ENCODE measurements at places on chromosomes 6 and 20. TPM values are rescaled to one million over a fixed set of nuclear protein-coding genes. Genes with fewer than 3 reads are reported as not detected.
A peak's percentile ranks its signal among the peaks of the same experiment; 100 is the strongest.

ZNF831 gene
- not detected for total RNA-seq

TTLL9 gene
- total RNA-seq: not detected

TGM2 gene
- total RNA-seq: 152 TPM

DEFB123 gene
- total RNA-seq: not detected

L3MBTL1 gene
- 1.6 TPM for total RNA-seq

DNA sequence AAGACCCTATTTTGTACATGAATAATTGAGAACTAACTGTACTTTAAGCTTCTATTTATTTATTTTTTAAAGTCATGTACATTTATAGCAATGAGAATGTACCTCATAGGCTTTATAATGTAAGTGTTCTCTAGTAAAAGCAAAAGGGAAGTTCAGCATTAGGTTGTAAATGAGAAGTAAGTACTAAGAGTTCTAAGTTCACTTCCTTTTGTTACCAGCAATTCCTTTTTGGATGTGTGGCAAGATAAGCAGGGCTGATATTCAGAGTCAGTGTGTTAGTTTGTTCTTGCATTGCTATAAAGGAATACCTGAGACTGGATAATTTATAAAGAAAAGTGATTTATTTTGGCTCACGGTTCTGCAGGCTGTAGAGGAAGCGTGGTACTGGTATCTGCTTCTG, 54.0 kb upstream of the CCN2 start:
- no peaks in the 10 kb centered on the region for H3K27me3 ChIP-seq
- peaks cover under 1% of the 10 kb centered on the region for H3K4me1 ChIP-seq
- H3K36me3 ChIP-seq: no peaks in the 10 kb centered on the region
- DNase-seq: no peak
- H3K27ac ChIP-seq: no peak overlapping the region

DNA sequence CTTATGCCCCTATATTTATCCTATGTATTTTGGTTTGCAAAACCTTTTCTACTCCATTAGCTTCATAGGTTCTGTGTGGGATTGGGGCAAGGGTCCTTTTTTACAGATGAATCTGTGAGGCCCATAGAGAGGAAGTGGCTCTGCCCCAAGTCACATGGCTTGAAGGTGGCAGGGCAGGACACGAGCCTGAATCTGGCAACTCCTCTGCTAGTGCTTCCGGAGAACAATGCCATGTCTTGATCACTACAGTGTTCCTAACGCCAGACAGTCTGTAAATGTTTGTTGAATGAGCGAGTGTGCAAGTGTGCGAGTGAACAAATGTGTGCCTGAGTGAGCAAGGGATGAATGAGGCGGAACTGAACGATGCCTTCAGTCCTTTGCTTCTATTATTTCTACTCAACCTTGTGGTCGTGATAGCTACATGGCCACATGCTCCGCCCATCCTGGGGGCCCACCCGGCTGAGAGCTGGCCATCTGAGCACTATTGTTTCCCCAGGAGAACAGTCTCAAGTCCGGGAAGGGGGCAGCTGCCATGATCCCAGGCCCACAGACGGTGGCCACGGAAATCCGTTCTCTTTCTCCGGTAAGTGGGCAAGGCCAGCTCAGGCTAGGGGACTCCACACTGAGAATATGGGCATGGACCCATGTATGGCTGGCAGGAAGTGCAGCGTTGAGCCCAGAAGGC, 17.8 kb upstream of the AAR2 start:
- no peaks in the 10 kb centered on the region for H3K4me1 ChIP-seq
- DNase-seq: no peak
- no peak overlapping the region for H3K27ac ChIP-seq

- H3K36me3 ChIP-seq: no peaks in the 10 kb centered on the region
- H3K27me3 ChIP-seq: no peaks in the 10 kb centered on the region
- no peak overlapping the region for H3K27ac ChIP-seq
These were observed 110.3 kb upstream of the BTBD3 start for GRCh38 chr20:11807054-11808048.

- H3K36me3 ChIP-seq: no peaks in the 10 kb centered on the region
- no peaks in the 10 kb centered on the region for H3K27me3 ChIP-seq
- no peak for DNase-seq
- peak overlapping the region; percentile 68 for H3K27ac ChIP-seq
- H3K4me3 ChIP-seq: peak overlapping the region; percentile 53
These were observed 1.4 kb downstream of the FYN start for GRCh38 chr6:111871725-111872400.

GRCh38 chr6:39558591-39559190, 166.5 kb downstream of the KIF6 start:
- no peaks in the 10 kb centered on the region for H3K36me3 ChIP-seq
- H3K27me3 ChIP-seq: no peaks in the 10 kb centered on the region
- H3K4me1 ChIP-seq: no peaks in the 10 kb centered on the region

DNA sequence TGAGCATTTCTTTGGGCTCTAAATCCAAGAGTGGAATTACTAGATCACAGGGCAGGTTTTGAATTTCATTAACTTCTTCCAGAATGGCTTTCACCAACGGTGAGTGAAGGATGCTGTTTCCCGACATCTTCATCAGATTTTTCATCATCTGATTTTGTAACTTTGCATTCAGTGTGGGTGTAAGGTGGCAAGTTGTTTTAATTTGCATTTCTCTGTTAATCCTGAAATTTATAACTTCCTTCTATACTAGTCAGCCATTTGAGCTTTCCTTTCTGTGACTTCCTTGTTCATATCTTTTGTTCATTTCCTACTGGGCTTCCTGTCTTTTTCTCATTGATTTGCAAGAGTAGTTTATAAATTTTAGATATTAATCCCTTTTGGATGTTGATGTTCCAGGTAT, 18.7 kb upstream of the HCK start:
- peaks cover 18% of the 10 kb centered on the region for H3K27me3 ChIP-seq
- H3K4me1 ChIP-seq: no peaks in the 10 kb centered on the region
- no peak overlapping the region for H3K27ac ChIP-seq
- H3K4me3 ChIP-seq: no peak overlapping the region
- DNase-seq: no peak

- H3K27ac ChIP-seq: no peak overlapping the region
- H3K4me1 ChIP-seq: no peaks in the 10 kb centered on the region
- H3K4me3 ChIP-seq: no peak overlapping the region
- no peak for DNase-seq
- no peaks in the 10 kb centered on the region for H3K36me3 ChIP-seq
These were observed 280.6 kb upstream of the RUNX2 start for GRCh38 chr6:45047573-45047972.

DNA sequence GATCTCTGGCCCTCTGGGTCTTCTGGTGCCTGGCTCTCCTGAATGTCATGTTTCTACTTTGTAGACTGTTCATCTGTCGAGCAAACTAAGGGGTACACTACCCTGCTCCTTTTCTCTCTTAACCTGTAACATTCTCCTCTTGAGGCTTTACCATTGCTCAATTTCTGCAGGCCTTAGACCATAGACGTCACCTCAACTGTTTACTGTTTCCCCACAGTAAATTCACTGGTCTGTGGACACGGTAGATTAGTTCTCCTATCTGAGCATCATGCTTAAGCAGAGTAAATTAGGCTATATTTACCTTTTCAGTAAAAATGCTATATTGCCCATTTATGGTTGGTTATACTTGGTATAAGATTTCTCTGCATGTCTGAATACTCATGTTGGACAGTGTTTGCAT, 40.5 kb downstream of the MCM8 start:
- no peaks in the 10 kb centered on the region for H3K4me1 ChIP-seq
- H3K27me3 ChIP-seq: no peaks in the 10 kb centered on the region
- DNase-seq: no peak
- H3K4me3 ChIP-seq: no peak overlapping the region
- no peak overlapping the region for H3K27ac ChIP-seq
- H3K36me3 ChIP-seq: peaks cover 44% of the 10 kb centered on the region

DNA sequence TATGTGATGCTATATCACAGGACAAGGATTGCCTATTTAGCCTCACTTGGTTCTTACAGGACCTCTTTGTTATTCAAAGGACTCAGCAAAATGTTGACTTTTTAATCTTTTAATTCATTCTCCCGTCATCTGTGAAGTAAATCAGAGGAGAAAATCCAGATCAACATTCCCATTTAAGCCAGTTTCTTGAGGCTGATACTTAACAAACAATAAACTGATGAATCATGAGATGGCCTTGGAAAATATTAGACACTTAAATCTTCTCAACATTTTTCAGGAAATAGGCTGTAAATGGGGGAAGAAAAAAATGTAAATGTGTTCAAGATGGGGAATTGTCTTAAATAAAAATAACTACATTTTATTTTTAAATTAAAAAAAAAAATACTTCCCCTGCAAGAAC, 55.9 kb upstream of the UBR2 start:
- no peaks in the 10 kb centered on the region for H3K27me3 ChIP-seq
- no peaks in the 10 kb centered on the region for H3K4me1 ChIP-seq
- H3K36me3 ChIP-seq: no peaks in the 10 kb centered on the region
- DNase-seq: no peak
- H3K27ac ChIP-seq: no peak overlapping the region

GRCh38 chr6:140346428-140346827, 972.0 kb upstream of the CITED2 start:
- no peak overlapping the region for H3K4me3 ChIP-seq
- H3K4me1 ChIP-seq: peaks cover 14% of the 10 kb centered on the region
- no peak for DNase-seq
- H3K27ac ChIP-seq: no peak overlapping the region
